Stimulated activated CD4-positive, alpha-beta T cell treated with anti-CD3 and anti-CD28 coated beads, Interleukin-15, amount 100 ng/mL, for 24 hours (primary cell): ENCODE measurements at places on chromosomes 11 and 22.
A peak's percentile ranks its signal among the peaks of the same experiment; 100 is the strongest.

DNA sequence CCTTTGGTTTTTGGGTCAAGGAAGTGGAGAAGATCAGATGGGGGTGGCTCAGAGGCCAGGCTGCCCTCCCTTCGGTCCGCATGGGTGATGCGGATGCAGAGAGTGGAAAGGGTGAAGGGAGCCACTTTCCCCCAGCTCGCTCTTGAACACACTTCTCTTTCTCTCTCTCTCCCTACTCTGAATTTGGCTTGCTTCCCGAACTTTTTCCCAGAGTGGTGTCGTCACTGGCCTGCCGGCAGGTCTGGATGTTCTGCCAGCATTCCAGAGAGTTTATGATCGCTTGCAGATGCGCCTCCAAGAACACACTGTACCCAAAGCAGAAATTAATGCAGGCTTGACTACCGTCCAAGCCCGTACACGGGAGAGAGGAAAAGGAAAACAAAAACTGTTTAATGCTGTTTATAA lies 103.2 kb downstream of the ZBTB16 start:
- no peak for DNase-seq

- DNase-seq, result no peak
These were observed 12.3 kb downstream of the LTO1 start for GRCh38 chr11:69662806-69663205.

DNA sequence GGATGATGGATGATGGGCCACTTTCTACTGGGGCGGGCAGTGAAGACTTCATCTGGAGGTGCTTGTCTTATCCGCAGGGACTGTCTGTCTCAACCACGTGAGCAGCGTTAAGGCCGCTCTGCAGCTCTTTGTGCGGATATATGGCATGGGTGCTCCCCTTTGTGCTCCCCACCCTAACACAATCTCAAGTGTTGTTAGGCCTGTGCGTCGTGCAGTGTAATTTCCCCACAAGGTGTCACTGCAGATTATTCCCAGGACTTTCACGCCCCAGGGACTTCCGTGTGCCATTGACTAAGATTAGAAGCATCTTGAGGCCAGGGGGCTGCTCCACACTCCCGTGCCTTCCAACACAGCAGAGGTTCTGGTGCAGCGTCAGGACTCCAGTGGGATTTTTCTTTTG lies 65.3 kb downstream of the TBC1D22A start:
- DNase-seq, result no peak

- no peak for DNase-seq
These were observed 81.0 kb downstream of the FBXO7 start for GRCh38 chr22:32555581-32555980.

GRCh38 chr11:31337806-31338205 lies 31.7 kb downstream of the DCDC1 start:
- no peak for DNase-seq

- DNase-seq, result no peak
These were observed 3.3 kb upstream of the FXYD2 start for GRCh38 chr11:117827521-117828511.

- peak; percentile 45 for DNase-seq
These were observed 72.6 kb downstream of the HIPK3 start for GRCh38 chr11:33329705-33330329.

DNA sequence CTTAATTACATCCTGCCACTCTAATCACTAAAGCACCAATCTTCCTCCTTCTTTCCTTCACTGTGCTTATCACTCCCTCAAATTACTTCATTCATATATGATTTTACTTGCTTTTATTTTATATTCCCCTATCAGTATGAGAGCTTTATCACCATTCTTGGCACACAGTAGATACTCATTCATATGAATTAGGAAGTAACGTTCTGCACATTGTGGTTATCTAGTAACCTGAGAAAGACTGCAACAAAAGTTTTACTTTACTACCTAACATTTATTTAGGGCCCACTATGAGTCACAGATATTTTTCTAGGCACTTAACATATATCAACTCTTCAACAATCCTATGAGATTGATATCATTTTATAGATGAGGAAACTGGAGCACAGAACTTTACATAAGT lies 1559.9 kb upstream of the TENM4 start:
- DNase-seq, result no peak

DNA sequence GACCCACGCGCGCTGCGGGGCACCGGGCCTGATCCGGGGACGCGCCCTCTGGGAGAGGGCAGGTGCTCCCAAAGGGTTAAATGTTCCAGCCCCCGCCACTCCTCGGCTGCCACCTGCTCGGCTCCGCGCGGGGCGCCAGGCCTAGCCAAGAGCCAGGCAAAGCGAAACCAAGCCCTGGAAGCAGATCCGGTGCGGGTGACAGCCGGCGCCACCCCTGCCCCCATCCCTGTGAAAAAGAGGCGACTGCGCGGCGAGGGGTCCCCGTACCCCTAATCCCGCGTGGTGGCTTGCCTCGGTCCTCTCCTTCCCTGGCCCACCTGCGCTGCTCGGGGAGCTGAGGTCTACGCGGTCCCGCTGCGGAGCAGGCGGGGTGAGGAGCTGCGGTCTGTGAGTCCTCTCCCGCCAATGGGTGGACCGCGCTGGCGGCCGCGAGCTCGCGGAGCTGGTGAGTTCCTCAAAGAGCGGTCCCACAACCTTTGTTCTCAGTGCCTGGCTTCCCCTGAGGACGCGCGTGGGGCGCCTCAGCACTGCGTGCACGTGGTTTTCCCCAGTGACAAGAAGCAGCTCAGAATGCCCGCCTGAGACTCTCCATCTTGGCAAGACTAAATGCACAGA lies at the start of gene ME3:
Gene ME3, minus strand, starts transcription at position 610 of the 615 bp plus-strand sequence.
- DNase-seq, result peak; percentile 69
